Right renal pelvis (tissue), 4 donors: ENCODE measurements at places on chromosomes 2 and 18. TPM values are rescaled to one million over a fixed set of nuclear protein-coding genes. Genes with fewer than 3 reads are reported as not detected.

LOXHD1 gene
- polyA plus RNA-seq = 0.66 TPM

TMEM17 gene
- polyA plus RNA-seq = 6.3 TPM

IWS1 gene
- polyA plus RNA-seq = 68.2 TPM

DAW1 gene
- 0.67 TPM for polyA plus RNA-seq

CABYR gene
- polyA plus RNA-seq = 5.1 TPM

ANKRD53 gene
- 1.1 TPM for polyA plus RNA-seq

CCDC141 gene
- polyA plus RNA-seq = 0.13 TPM

MSTN gene
- 2.9 TPM for polyA plus RNA-seq

ARHGEF33 gene
- polyA plus RNA-seq = 2.1 TPM

SAG gene
- polyA plus RNA-seq = 0.07 TPM

PSD4 gene
- 13.5 TPM for polyA plus RNA-seq

ADCY3 gene
- 22.1 TPM for polyA plus RNA-seq

MYCN gene
- polyA plus RNA-seq = 37.1 TPM

POTEJ gene
- 0.08 TPM for polyA plus RNA-seq

TUBA3D gene
- 0.42 TPM for polyA plus RNA-seq

RPL31 gene
- polyA plus RNA-seq = 2,661 TPM

GCKR gene
- polyA plus RNA-seq = 0.16 TPM

RBKS gene
- 6.9 TPM for polyA plus RNA-seq

PREB gene
- polyA plus RNA-seq = 51.5 TPM

ZC3H6 gene
- 6.3 TPM for polyA plus RNA-seq
